ENCODE measurements at places on chromosomes 3 and 15.

DNA sequence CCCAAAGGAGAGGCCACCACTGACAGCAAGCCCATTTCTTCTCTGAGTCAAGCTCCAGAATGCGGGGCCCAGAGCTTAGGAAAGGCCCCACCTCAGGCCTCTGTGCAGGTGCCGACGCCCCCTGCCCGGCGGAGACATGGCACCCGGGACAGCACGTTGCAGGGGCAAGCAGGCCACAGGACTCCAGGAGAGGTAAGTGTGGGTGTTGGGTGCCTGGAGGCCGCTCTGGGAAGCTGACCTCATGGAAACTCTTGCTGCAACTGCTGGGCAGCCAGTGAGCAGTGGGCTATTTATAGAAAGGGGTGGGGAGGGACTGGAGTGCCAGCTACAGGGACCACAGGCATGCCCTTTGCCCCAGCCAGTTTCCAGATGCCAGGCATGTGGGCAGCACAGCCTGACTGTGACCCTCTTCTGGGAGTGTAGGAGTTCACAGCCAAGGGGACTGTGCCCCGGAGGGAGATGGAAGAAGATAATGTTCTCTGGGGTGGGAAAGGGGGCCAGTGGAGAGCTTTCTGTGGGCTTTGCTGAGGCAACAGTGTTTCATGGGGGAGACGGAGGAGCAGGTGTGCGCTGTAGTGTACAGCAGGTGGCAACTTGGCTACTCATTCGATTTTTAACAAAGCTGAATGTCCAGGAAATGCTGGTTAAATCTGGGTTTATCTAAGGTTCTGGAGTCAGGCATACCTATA, 23.7 kb downstream of the ALPK3 start:
- DNase-seq, result no peak

- no peak for DNase-seq
Measured at GRCh38 chr15:33309602-33310276, 1.0 kb upstream of the RYR3 start.

GRCh38 chr3:123104550-123104949, 37.7 kb downstream of the PDIA5 start:
- peak; percentile 79 for DNase-seq

DNA sequence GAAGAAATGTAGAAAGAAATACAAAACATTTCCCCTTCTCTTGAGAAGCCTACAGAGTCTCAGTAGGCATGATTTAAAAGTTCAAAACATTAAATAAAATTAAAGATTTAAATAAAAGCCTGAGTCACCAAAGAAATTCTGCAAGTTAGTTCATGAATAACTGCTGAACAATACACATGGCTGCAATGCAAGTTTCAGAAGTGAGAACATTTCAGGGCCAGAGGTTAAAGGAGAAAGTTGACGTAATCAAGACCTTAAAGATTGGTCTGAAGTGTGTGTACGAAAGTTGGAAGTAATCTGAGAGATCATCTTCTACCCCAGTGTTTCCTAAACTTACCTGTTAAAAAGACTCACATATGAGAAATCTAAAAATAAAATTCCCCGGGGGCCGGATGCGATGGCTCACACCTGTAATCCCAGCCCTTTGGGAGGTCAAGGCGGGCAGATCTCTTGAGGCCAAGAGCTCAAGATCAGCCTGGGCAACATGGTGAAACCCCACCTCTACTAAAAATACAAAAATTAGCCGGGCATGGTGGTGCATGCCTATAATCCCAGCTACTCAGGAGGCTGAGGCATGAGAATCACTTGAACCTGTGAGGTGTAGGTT, 108.7 kb upstream of the PHLDB2 start:
- no peak for DNase-seq

- no peak for DNase-seq
Measured at GRCh38 chr15:41510728-41511127, 2.9 kb downstream of the LTK start.

GRCh38 chr3:20741381-20741780, 555.4 kb upstream of the SGO1 start:
- DNase-seq, result peak; percentile 1

- no peak for DNase-seq
Measured at GRCh38 chr3:127410137-127410488, 122.3 kb upstream of the PRR20G start.

GRCh38 chr3:15300323-15301078, 31.9 kb downstream of the SH3BP5 start:
- DNase-seq, result peak; percentile 70

DNA sequence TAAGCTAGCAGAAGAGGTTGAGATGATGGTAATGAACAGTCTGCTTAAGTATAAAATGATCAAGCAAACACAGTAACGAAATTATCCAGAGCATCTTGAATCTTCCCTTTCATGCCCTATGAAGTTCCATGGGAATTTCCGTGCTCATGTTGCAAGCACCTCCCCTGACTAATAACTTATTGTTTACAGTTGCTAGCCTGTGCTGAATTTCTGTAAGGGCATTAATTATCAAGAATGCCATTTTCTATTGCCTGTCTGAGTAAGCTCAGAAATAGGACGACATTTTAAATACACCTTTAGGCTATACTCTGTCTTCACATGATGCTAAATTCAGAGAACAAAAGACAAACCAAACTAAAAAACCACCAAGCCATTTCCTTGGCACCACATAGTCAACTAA, 257.5 kb upstream of the LRTM1 start:
- no peak for DNase-seq

GRCh38 chr3:71388535-71389120, 194.9 kb downstream of the FOXP1 start:
- no peak for DNase-seq

GRCh38 chr15:45184562-45185041, 3.2 kb downstream of the SHF start:
- DNase-seq, result no peak

DNA sequence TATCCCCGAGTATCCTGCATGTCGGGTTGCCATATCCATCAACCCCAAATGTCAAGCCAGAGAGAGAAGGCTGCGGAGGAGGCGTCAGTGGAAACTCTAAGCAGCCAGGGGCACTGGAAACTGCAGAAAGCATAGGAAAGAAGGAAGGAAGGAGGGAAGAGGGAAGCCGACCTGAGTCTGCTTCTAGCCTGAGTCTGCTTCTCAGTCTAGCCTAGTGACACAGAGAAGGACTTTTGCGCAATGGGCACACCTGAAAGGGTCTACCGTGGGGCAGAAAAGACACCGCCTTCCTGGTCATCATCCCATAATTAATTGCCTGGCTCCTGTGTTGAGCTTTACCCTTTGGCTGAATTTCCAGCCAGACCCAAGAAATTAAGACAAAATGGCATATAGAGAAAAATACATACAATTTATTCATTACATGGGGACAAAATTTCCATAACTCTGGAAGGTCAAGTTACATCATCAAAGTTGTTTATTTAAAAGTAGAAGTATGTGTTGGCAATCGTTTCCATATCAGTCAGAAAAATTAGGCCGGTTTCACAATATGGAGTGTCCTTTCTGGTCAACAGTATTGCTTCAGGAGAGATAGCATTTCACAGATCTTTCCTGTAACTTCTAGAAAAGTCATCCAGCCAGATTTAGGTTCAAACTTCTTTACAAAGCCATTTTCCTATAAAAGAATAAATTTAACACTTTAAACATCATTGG, 10.3 kb downstream of the BCL2A1 start:
- no peak for DNase-seq

DNA sequence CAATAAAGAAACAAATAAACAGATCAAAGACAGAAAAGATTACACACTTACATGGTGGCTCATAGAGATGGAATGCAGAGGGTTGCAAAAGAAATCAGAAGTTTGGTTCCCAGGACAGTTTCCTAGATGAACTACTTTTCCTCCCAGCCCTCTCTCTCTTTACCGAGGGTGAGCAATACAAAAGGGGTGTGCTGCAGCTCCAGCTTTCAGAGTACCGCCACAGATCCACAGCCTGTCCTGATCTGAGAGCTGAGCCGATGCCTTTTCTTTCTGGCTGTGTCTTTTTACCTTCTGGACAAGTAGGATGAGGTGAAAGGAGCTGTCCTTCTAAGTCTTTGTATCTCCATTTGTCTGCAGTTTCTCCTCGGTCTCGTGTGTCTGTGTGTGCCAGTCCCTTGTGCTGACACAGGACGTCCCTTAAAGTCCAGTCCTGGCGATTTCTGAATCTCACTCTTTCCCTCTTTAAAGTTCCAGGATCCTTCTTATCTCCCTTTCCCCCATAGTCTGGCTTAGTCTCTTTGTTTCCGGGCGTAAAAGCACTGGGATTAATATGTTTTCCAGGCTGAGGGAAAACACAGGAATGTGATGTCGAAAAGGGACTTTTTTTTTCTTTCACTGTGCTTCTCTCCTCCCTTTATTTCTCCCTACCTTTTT, 540 bp downstream of the CCDC80 start:
- DNase-seq, result peak; percentile 82

DNA sequence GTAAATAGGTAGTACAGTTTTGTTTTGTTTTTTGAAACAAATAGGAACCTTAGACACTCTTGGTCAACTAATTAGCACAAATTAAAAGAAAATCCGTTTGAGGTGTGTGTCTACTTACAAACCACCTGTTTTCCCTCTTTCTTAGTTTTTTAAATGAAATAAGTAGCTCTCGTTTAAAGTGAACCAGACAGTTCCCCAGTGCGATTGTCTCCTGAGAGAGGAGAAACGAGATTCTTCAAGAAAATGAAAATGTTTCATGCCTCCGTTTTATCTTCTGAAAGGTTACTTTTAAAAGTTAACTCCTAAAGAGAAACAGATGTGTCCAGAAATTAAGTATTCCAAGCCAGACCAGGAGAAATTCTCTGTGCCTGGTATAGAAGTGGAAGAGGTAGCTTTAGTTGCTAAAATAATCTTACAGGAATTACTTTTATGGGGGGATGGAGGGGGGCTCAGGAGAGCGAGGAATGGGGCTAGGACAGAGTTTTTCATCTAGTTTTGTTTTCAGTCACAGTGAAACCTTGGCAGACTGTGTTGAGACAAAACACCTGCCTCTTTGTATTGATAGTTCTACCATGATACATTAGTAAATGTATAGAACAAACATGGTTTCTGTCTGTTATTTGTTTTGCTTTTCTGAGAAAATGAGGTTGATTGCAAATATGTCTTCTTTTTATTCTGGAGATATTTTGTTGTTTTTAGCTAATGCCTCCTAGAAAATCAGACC, 155.1 kb upstream of the CNTN4 start:
- no peak for DNase-seq

- DNase-seq, result peak; percentile 4
Measured at GRCh38 chr3:53668872-53669271, 174.5 kb downstream of the CACNA1D start.

DNA sequence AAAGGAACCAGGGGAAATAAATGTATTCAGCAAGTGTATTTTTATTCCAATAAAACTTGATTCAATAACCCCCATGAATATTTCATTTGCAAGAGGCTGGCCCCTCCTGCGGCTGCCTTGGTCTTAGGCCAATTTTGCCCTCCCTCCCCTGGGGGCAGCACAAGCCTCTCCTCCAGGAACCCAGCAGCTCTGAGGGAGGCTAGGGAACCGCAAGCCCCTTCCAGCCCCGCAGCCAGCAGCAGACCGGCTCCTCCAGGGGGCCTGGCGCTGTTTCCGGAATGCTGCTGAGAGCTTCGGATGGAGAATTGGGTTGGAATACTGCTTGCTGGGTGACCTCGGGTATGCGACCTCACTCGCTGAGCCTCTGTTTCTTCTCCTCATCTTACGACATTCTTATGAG, 150.1 kb downstream of the RAB11A start:
- no peak for DNase-seq

DNA sequence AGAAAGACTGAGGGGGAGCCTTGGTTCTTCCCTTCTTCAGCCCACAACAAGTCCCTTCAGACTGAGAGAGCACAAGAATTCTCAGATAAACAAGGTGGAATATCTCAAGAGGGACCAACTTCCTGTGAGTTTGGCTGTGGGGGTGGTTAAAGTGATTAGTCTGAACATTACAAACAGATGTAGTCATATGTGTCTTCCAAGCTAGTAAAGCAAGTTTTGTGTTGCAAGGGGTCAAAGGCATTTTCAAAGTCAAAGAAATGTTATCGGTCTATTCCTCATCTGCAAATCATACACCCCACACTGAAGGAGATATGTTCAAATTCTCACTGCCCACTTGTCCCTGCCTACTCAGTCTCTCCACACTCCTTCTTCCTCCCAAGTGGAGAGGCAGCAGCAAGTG, 242.5 kb downstream of the FAM43A start:
- DNase-seq, result peak; percentile 71

GRCh38 chr15:75156326-75157215, 45.1 kb upstream of the C15orf39 start:
- DNase-seq, result no peak

DNA sequence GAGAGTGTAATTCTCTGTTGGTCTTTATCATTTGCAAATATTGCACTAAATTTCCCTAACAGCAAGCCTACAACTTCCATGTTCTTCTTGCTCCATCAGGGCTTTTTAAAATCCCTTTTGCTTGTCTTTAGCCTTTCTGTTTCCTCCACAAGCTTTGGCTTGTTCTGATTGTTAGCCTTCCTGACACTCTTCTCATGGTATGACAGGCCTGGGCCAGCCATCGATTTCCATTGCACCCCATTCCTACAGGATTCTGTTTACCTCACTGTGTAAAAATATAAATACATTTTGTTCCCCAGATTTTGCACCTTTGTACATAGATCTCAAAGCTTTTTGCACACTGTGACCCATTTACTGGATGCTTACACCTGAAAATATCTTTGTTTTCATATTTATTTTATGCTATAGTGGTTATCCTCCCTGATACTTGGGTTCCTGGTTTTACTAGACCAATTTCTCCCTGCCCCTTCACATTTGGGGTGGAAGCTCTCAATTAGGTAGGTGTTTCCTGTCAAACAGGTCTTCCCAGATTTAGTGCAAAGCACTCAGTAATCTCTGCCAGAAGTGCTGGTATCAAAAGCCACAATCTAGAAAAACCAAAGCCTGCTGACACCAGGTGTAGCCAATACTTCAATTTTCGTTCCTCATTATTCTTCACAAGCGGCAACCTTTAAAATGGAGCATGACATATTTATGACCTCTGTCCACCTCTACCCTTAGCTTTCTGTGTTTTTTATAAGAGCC, 57.9 kb upstream of the PPP2R3A start:
- no peak for DNase-seq

- DNase-seq, result peak; percentile 61
Measured at GRCh38 chr3:42182555-42182954, 83.4 kb downstream of the CCK start.

- DNase-seq, result no peak
Measured at GRCh38 chr3:132241776-132242514, 75.3 kb upstream of the ACP3 start.

GRCh38 chr3:1609416-1609815, 489.2 kb upstream of the CNTN4 start:
- DNase-seq, result peak; percentile 61

GRCh38 chr3:79285380-79285779, 482.4 kb downstream of the ROBO1 start:
- no peak for DNase-seq

GRCh38 chr15:62277816-62278394, 112.8 kb upstream of the C2CD4B start:
- DNase-seq, result no peak
